ENCODE measurements at places on chromosomes 2 and 18.
A peak's percentile ranks its signal among the peaks of the same experiment; 100 is the strongest.

GRCh38 chr18:7157760-7158159 is 40.2 kb upstream of the LAMA1 start:
- DNase-seq, result no peak

DNA sequence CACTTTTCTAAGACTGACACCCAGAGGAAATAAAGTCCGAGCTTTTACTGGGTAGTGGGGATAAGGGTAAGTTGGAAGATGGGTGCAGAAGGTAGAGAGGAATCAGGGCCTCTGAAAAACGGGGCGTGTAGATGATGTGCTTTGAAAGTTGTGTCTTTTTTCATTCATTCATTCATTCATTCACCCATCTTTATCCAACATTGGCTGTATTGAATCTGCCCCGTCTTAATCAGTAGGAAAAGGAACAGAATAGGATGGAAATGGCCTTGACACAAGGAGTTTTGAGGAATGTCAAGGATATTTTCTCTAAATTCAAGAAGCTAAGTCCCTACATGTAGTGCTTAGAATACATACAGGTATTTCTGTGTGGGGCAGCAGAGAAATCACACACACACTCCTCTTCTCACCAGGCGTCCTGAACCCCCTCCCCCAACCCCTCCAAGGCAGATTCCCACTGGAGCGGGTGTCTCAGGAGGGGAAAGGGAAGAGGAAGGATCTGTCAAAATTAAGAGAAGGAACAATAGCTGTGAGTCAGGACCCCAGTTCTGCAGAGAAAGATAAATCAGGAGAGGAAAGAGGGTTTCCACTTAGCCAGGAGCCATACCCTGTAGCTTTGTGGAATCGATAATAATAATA is 13.9 kb downstream of the DYSF start:
- no peak for DNase-seq

DNA sequence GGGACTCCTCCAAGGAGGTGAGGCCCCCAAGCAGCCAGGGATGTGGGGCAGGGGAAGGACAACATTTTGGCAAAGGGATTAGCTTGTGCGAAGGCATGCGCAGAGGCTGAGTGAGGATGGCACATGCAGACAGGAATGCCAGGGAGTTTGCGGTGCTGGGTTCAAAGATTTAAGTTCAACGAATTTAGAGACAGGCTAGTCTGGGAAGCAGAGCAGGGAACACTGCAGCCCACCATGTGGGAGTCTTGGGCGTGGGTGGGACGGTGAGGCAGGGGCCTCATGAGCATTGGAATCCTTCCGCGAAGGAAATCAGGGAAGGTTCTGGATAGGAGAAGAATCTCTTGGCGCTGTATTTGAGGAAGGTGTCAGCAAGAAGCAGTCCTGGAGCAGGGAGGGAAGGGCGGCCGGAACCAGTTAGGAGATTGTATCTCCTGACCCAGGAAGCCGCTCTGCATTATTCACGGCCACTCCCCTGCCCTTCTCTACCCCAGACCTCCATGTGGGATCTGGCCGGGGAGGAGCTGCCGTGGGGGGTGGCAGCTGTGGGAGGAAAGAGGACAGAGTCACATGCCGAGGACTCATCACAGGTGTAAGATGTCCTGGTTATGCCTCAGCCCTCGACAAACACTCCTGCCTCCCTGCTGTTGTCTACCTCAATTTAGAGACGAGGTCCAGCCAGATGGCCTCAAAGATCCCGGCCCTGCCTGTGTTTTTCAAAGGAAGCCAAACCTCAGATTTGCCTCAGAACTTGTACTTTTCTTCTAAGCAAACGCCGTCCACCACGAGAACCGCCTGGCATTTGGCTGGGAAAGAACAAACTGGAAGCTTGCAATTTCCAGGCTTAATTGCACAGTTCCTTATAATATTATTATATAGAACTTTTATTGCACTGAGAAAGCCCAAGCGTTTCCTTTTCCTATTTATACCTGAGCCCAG is 123.7 kb upstream of the SMAD2 start:
- DNase-seq, result no peak

- DNase-seq, result peak; percentile 19
Measured at GRCh38 chr2:1907849-1908533, 163.7 kb upstream of the PXDN start.

- DNase-seq, result no peak
Measured at GRCh38 chr2:85974390-85974789, 85.6 kb upstream of the ST3GAL5 start.

- no peak for DNase-seq
Measured at GRCh38 chr2:96340493-96341414, 5.2 kb downstream of the NCAPH start.

DNA sequence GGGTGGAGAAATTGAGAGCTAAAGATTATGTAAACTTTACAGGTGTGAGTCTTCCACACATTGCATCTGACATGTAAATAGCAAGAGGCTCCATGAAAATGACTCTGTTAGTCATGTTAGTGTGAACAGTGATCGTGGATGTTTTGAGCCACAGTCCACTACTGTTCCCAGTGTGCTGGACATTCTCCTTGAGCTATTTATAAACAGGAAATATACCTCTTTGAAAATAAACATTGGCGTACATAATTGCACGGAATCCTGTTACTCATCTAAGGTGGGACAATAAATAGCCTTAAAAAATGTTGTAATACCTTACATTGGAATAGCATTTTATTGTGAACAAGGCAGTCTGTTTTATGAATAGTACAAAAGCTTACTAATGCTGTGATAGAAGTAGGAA is 37.0 kb downstream of the LIMS1 start:
- DNase-seq, result no peak

DNA sequence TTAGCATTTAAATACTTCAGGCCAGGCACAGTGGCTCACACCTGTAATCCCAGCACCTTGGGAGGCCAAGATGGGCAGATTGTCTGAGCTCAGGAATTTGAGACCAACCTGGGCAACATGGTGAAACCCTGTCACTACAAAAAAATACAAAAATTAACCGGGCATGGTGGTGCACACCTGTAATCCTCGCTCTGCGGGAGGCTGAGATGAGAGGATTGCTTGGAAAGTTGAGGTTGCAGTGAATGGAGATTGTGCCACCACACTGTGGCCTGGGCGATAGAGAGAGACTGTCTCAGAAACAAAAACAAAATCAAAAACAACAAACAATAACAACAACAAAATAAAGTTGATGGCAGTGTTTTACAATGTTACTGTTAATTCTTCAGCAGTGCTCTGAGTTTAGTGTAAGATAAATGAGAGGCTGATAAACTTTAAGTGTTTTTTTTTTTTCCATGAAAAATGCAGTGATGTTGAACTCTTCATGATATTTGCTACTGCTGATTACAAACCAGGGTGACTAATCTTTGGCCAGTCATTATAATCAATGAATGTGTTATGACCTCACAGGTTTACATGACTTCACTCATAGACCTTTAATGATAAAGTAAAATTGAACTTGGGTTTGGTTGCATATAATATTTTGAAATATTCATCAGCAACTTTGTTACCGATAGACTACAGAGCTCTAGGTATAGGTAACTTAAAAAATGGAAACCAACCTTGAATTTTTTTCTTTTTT is 2.5 kb downstream of the ITGAV start:
- no peak for DNase-seq

DNA sequence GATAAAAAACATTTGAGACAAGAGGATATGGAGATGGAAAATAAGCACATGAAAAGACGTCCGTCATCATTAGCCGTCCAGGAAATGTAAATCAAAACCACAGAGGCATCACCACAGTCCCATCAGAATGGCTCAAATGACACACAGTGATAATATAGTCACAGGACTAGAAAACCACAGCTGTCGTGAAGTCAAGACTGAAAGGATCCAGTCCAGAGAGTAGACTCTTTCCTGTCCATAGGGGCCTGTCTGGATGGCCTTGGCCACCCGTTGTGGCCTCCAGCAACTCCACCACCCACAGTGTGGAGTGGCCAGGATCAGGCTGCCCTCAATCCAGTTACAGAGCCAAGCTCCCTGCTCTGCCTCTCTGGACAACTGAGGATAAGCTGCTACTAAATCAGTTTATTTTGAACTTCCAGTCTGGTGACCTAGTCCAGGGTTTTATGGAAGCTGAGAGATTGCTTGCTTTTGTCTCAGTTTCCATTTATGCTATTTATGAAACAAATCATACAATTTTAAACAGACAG is 60.4 kb downstream of the RHOB start:
- DNase-seq, result no peak

Measured in NCI-H446 treated with DMSO at 0.1 percent for 48 hours (cell line).